MCF 10A (cell line): ENCODE measurements at places on chromosomes 2 and 18. TPM values are rescaled to one million over a fixed set of nuclear protein-coding genes. Genes with fewer than 3 reads are reported as not detected.

Gene FEV
- total RNA-seq: not detected in 2 replicates

Gene ZDBF2
- total RNA-seq: 15.6 and 21.3 TPM in 2 replicates

Gene ITGA4
- 0.19 and 0.42 TPM in 2 replicates for total RNA-seq

Gene CRYGD
- not detected in 2 replicates for total RNA-seq

Gene GNAL
- 1.6 and 2.3 TPM in 2 replicates for total RNA-seq

Gene ZRANB3
- total RNA-seq: 16.3 and 17.3 TPM in 2 replicates

Gene C1GALT1C1L
- 0.27 TPM in 1 of 2 replicates, not detected in the other for total RNA-seq
